ENCODE measurements at places on chromosomes 13 and 19.

GRCh38 chr13:32586080-32586900 is at the start of gene PDS5B:
Gene PDS5B (plus strand): TSS chr13:32586452. CDS start chr13:32648773, 62,321 bp downstream.
- peak; percentile 55 for DNase-seq

- DNase-seq: no peak
Measured at GRCh38 chr13:99809926-99810325, 161.6 kb downstream of the ZIC5 start.

- DNase-seq: no peak
Measured at GRCh38 chr13:108708921-108709320, 79.5 kb downstream of the MYO16 start.

DNA sequence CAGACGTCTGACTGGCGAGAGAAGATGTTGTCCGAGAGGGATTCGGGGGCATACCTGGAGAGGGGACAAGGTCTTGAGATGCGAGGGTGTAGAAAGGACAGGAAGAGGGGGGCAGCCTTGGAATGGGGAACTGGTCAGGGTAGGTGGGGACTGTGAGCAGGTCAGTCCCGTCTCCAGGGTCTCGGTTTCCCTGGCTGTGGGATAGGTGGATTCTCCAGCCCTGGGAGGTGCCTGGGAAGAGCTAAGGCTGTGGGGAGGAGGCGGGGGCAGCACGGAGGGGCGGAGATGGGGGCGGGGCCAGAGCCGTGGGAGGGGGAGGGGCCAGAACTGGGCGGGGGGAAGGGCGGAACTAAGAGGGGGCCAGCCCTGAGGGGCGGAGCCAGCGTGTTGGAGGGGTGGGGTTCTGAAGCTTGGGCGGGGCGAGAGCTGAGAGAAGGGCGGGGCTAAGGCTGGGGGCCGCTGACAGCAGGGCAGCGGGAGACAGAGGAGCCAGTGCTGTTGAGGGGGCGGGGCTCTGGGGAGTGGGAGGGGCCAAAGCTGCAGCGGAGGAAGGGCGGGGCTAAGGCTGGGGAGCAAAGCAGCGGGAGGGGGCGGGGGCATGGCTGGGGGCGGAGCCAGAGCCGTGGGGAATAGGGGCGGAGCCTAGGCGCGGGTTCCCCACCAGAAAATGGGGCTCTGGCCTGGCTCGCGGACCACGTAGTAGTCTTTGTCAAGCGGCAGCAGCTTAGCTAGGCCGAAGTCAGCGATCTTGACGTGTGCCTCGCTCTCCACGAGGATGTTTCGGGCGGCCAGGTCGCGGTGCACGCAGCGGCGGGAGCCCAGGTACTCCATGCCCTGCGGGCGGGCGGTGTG is 9.5 kb upstream of the INSL3 start:
- DNase-seq: peak; percentile 40

DNA sequence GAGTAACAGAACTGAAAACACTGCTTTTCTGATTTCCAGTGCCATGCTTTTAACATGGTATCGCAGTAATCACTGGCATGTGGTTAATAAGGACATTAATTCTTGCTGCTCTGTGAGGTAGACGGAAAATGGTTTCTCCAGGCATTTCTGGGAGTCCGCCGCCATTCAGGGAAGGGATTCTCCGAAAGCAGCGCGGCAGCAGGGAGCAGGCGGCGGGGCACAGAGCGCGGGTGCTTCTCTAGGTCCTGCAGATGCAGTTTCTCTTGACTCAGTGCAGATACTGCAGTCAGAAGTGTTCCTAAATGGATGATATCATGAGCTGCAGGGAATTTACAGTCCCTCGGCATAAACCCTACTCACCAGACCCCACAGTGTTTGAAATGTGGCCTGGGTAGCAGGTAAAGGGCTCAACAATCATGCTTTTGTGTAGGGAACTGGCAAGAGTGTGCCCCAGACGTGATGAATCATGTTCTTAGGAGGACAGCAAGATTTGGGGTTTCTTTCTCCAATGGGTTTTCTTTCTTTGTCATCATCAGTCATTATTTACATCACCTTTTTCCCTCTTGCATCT is 338.6 kb upstream of the ARGLU1 start:
- no peak for DNase-seq

DNA sequence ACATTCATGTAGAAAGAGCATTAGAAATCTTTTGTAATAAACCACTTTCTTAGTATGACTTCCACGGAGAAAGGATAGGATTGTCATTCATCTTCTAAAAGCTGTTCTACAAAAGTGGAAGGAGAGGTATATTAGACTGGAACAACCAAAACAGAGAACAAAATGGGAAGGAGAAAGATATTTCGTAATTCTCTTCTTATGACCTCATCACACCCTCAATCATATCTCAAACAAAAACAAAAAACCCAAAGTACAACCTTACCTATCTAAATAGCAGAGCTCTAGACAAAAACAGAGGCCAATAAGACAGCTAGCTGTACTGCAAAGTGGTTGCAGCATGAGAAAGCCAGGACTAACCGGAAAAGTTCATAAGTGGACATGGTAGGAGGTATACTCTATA is 46.3 kb downstream of the DACH1 start:
- DNase-seq: no peak

GRCh38 chr13:73146707-73147106 is 87.9 kb downstream of the KLF5 start:
- no peak for DNase-seq

DNA sequence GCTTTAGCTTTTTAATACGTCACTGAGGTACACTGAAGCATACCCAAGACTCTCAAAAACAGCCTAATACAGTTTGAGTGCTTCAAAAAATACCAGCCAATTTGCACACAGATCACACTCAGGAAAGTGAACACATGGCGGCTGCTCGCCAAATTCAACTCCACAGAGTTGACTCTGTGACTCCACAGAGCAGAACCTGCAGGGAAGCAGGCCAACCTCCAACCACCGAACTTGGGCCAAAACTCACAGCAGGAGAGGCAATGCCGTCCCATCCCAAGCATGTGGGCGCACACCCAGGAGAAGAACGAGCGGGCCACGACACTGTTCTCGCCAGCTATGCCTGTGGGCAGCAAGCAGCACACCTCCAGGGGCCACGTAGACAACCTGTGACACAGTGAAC is 21.1 kb downstream of the ELL start:
- DNase-seq: no peak

GRCh38 chr19:46472592-46472991 is 1.2 kb upstream of the PNMA8A start:
- no peak for DNase-seq

Measured in NCI-H187 treated with DMSO at 0.1 percent for 48 hours (cell line).